ENCODE measurements at places on chromosomes 6 and 20.

GRCh38 chr6:111666847-111667246 lies 61.2 kb upstream of the TRAF3IP2 start:
- no peak for DNase-seq

GRCh38 chr6:134467620-134468019 lies 149.7 kb upstream of the SGK1 start:
- no peak for DNase-seq

DNA sequence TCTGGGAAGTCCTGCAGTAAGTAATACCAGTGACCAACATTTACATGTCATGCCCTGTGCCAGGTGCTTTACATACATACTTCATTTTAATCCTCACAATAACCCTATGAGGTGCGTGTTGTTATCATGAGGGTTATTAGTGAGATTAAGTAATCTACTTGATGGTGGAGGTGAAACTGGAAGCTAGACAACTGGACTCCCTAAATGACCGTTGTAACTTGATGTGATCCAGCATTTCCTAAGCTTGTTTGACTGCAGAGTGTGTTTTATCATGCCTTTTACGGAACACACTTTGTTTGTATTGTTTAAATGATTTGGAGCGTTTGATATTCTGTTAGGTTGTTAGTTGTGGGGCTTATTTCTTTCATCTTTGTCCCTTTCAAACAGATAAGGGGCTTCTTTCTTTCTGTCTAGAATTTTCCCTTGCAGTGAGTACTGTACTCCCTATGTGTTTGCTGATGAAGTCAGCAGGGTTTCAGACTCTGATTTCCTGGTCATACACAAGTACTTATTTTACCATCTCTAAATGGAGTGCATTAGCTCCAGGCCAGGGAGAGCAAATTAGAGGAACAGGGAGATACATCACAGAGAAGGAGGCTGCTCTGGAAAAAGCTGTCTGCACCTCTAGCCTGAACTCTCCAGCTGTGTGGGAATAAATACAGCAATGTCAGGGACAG lies 29.7 kb downstream of the CHMP4B start:
- no peak for DNase-seq

DNA sequence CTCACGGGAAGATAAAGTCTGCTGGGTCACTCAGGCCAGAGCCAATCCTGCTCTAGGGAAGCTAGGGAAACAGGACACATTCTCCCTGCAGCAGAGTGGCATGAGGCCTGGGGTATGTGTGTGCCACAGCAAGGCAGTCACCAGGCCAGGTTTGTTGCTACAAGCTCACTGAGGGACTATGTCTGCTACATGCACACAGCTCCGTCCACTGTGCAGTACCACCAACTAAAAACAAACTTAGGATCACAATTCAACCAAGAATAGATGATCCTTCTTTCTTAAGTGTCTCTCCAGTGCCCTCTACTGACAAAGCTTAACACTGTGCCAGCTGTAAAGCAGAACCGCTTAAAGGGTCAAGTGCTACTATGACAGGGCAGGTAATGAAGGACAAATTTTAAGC lies 192.5 kb downstream of the PTPRK start:
- peak; percentile 31 for DNase-seq

DNA sequence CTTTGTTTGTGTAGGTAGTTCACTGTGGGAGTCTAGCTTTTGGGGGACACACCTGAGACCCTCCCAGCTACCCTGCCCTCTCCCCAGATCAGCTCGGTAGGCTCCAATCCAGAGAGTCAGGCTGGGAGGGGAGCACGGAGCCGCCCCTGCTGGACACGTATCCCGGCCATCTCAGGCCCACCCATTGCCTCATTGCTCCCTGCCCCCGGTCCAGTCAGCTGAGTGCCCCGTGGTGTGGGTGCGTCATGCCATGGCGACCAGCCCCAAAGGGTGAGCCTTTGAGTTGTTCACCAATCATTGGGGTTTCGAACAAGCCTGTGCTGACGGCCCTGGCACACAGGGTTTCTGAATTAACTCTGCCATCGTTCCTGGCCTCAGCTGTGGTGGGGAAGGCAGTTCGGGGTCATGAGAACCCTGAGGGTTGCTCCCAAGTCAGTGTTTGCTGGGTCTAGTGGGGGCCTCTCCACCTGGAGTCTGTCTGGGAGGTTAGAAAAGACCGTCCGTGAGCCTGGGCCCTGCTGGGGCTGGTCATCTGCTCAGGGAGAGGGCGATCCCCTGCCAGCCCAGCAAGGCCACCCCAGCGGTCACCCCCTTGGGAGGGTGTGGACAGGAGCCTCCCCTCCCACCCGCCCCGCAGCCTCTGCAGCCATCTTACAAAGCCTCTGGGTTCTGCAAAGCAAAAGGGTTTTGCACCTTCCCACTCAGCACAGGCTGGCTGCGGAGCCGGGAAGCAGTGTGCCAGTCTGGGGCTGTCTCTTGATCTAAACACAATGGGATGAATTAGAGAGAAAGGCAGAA lies 34.5 kb downstream of the NTSR1 start:
- no peak for DNase-seq

DNA sequence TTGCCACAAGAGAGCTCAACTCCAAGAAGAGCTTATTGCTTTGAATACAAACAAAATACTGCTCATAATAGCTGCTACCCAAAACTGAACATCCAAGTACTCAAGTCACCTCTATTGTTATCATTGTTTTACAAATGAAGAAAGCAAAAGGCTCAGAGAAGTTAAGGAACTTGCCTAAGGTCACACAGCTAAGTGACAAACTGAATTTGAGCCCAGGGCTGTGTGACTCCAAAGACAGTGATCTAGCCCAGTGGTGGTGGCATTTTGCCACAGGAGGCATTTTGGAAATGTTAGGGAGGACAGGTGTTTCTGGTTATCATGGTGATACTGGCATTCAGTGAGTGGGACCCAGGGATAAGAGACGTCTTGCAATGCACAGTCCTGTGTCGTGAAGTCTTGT lies 79.5 kb downstream of the KCNB1 start:
- DNase-seq = no peak

GRCh38 chr20:37309936-37310590 lies 20.6 kb downstream of the MANBAL start:
- DNase-seq = no peak

- no peak for DNase-seq
Observed at GRCh38 chr6:133568970-133569889, 319.7 kb upstream of the TCF21 start.

GRCh38 chr6:84284428-84285049 lies 57.1 kb upstream of the CEP162 start:
- no peak for DNase-seq

DNA sequence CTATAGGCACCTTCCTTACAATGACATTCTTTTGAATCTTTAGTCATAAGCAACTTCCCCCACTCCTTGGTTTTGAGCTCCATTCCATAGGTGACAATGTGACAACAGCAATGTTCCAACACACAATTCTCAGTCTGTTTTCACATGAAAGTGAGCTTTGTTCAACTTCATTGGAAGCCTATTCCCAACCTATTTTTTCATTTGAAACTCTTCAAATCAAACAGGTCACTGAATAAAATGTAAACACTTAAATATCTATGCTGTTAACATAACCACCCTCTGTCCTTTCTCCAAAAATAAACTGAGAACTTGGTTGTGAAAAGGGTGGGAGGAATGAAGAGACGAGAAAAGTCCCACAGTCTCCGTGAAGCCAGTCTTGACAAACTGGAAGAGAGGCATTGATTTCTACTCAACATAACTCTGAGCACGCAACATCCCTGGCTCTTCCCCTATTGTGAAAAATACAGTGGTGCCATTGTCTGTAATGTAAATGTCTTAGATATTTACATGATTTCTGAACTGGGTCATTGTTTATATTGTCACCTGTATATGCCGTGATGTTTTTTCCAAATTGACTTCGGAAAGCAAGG lies 343.1 kb downstream of the TFAP2A start:
- DNase-seq = no peak

DNA sequence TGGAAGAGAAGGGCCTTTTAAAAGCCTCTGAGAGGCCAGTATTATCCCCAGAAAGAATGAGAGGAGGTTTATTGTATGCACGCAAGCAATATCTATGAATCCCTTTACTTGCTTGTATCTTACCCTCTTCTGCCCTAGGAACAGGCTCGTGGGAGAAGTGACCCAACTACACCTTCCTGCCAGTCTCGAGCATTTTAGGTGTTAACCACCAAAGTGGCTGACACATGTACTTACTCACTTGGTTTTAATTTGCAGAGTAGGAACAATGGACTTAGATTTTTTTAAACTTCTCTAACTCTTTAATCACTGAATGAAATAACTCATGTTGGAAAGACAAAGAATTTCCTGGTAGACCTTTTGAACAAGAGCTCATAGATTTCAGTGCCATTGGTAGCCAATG lies 296.9 kb downstream of the PLCB1 start:
- no peak for DNase-seq

DNA sequence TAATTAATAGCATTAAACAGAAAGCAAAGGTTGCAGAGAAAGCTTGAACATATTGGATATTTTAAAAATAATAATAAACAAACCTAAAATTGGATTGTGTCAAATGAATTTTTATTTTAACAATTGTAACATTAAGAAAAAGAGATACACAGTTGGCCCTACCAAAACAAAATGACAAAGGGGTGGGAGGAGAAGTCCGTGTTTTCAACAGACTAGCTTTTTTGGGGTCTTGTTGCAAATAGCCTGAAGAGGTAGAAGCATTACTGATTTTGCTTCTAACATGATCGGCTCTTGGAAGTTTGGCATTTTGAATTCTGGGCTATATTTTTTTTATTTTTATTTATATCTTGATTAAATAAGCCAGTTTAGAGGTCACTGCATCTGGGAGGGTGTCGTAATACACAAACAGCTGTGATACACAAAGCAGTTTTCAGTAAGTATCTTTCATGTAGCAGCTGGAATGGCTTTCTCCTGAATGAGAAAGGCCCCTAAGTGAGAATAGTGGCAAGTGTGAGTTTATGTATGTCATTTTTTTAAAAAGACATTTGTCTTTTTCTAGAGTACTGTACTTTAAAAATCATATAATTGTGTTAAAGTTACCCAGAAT lies 85.5 kb upstream of the ZNF217 start:
- DNase-seq = no peak

- DNase-seq = no peak
Observed at GRCh38 chr20:41000628-41001027, 28.0 kb upstream of the TOP1 start.

DNA sequence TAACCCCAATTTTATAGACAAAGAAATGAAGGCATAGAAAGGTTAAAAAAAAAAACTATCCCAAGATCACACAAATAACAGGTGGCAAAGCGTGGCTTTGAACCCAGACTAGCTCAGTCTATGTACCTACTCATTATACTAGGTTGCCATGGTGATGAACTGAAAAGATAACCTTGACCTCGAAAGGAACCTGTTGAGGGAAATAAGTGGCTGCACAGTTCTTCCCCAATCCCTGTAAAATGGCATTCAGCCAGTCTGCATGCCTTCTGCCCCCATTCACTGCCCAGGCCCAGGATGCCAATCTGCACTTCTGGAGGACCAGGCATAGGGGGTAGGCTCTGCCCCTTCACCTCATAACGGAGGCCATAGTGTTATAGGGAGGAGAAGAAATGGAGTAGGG lies 295.2 kb downstream of the PTPRT start:
- no peak for DNase-seq

GRCh38 chr6:14834851-14835530 lies 410.9 kb upstream of the JARID2 start:
- DNase-seq = no peak
